Activated T-helper 1 cell treated with anti-CD3 and anti-CD28 coated beads, Interleukin-2, amount 50 U/mL, for 16 hours (primary cell): ENCODE measurements at places on chromosomes 2 and 18.
A peak's percentile ranks its signal among the peaks of the same experiment; 100 is the strongest.

DNA sequence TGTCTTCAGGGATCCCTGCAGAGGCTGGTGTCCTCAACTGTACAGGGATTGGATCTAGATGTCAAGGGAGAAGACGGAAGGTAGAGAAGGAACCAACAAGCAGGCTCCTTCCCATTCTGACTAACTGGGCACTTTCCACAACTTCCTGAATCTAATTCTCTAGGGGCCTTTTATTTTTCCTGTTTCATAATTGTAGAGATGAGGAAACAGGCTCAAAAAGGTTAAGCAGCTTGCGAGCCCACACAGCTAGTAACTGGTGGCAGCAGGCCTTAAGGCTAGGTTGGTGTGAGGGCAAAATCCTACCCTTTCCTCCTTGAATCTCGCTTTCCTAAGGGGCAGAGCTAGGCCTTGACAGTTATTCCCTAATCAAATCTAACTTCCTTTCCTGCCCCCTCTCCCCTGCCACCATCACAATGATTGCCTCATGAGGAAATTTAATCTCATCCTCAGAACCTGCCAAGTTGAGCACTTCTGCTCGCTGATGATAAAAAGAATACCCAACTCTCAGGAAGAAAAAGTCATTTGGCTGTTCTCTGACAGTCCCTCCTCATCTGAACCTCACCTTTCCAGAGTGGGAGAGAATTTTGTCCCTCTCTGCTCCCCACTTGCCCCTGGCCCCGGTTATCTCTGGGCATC, 35.7 kb upstream of the POLE4 start:
- no peak for DNase-seq

GRCh38 chr2:233247744-233248143, 3.7 kb upstream of the ATG16L1 start:
- DNase-seq = peak; percentile 57

GRCh38 chr2:64440843-64441242, 13.1 kb upstream of the LGALSL start:
- DNase-seq = no peak

- no peak for DNase-seq
Observed at GRCh38 chr2:30230497-30231211, 680 bp upstream of the LBH start.

- DNase-seq = peak; percentile 6
Observed at GRCh38 chr2:161090411-161090810, 69.8 kb upstream of the TANK start.

DNA sequence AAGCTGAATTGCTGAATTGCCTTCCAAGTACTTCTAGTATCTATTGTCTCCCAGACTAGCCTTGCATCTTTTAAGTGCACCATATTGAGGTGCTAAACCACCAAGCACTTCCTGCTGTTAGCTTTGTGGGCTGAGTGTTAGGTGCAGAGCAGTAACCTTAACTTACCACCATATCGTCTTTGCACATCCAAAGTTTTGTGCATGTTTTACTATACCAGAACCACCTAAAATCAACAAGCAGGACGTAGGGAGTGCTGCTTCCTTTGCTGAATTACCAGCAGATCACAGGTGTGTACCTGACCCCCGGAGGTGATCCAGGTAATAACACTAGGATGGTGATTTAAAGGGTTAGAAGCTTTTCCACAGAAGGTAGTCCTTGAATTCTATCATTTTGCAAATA, 359.9 kb upstream of the HNRNPA3 start:
- no peak for DNase-seq

DNA sequence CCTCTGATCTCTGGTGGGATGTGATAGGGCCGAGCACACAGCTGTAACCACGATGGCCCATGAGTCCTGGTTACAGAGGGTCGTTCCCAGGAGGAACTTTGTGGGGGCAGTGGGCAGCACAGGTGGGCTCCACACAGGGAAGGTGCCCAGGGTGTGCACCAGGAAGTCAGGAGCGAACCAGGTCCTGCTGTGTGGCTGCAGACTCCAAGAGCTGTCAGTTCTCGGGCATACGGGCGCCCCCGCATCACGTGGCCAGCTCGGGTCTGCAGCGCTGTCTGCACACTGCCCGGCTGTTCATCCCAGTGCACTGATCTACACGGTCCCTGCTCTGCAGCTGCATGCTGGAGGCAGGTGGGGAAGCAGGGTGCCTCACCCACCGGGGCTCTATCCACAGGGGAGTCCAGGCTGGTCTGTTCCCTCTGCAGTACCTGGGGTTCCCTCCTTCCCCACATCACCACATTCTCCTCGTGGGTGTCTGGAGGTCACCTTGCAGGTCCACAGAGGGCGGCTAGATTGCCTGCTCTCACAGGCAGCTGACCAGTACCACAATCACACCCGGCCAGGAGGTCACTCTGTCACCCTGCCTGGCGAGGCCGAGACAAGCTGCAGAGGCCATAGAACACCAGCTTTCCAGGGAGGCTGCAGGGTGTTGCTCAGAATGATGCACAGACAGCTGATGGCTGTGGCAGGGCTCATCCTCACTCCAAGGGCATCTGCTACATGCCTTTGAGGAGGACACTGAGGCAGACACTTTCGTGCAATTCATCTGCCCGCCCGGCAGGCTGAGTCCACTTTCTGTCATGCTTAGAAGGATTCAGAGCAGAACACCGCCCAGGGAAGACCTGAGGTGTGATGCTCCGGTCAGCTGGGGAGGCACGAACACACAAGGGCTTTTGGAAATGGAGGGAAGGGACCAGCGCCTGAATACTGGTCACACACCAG, 202.7 kb downstream of the EIPR1 start:
- DNase-seq = no peak

GRCh38 chr18:76613053-76613754, 118.2 kb upstream of the ZNF516 start:
- no peak for DNase-seq

- DNase-seq = no peak
Observed at GRCh38 chr2:96374211-96374951, 38.8 kb downstream of the NCAPH start.

DNA sequence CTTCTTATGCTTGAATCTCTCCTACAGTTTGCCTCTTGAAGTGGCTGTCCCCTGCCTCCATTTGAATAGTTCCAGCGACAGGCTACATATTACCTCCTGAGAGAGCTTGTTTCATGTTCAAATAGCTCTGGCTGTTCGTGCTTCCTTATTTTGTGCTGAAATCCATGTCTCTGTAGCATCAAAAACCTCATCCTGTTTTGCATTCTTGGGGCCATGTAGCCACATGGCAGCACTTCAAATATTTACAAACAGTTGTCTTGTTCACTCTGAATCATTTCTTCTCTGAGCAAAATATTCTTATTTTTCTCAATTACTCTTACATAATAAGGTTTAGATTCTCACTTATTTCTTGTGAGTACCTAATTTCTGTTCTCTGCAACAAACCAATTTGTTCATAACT, 1243.1 kb upstream of the NXPH2 start:
- no peak for DNase-seq

GRCh38 chr2:216293883-216294282, 78.4 kb downstream of the MARCHF4 start:
- DNase-seq = no peak

GRCh38 chr2:240732184-240732583, 40.5 kb downstream of the AQP12A start:
- DNase-seq = no peak

GRCh38 chr2:42944779-42945415, 152.5 kb upstream of the HAAO start:
- DNase-seq = no peak

- no peak for DNase-seq
Observed at GRCh38 chr18:69380324-69380723, 20.4 kb upstream of the DOK6 start.

DNA sequence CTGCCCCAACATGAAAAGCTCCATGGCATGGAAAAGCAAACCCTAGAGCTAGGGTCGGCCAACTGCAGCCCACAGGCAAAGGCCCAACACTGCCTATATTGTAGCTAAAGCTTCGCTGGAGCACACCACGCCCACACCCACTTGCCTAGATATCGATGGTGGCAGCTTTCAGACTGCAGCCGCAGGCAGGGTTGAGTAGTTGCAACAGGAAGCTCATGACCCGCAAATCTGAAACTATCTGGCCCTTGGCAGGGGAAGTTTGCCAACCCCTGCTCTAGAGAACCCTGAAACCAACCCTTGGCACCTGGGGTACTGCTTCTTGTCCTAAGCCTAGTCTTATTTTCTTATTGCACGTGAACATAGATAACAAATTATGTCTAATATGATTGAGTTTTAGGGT, 250.0 kb downstream of the SOX11 start:
- DNase-seq = no peak

GRCh38 chr2:174683392-174683759, 80.9 kb downstream of the CHRNA1 start:
- DNase-seq = no peak

DNA sequence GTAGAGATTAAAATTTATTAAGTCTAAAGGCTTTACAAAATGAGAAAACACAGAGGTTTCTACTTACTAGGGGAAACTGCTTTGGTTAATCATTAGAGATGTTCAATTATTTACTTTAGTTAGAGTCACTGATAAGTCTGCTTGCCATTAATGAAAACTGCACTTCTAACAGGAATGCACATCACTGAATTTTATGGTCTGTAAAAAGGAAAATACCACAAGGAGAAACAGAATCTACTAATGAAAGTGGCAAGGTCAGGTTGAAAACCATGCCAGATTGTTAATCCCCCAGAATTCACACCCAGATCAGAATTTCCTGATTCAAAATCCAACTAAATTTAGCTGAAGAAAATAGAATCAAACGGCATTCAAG, 90.5 kb upstream of the GRB14 start:
- DNase-seq = no peak

GRCh38 chr2:145366341-145366740, 846.4 kb upstream of the ZEB2 start:
- DNase-seq = no peak

- DNase-seq = no peak
Observed at GRCh38 chr2:128396946-128397345, 78.3 kb upstream of the HS6ST1 start.

DNA sequence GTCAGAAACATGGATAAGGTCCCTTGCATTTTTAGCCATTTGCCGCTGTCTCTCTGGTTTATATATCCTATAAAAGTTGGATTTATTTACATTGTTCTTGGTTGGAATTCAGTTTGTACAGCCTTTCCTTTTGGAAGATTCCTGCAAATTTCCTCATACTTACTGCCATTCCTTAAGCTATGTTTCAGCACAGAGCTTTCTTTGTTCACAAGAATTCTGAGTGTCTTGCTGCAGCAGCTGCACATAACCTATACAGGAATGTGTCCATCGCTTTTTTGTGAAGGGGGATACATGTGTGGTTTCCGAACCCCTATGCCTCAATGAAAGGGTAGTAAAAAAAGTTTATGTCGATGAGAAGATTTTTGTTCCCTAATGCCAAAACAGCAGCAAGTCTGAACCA, 48.3 kb upstream of the CCDC68 start:
- DNase-seq = no peak

GRCh38 chr2:120406566-120406965, 60.6 kb downstream of the INHBB start:
- DNase-seq = no peak

GRCh38 chr18:29418136-29418535, 1241.2 kb upstream of the CDH2 start:
- DNase-seq = no peak

GRCh38 chr2:75833386-75833785, 122.7 kb upstream of the GCFC2 start:
- DNase-seq = no peak

DNA sequence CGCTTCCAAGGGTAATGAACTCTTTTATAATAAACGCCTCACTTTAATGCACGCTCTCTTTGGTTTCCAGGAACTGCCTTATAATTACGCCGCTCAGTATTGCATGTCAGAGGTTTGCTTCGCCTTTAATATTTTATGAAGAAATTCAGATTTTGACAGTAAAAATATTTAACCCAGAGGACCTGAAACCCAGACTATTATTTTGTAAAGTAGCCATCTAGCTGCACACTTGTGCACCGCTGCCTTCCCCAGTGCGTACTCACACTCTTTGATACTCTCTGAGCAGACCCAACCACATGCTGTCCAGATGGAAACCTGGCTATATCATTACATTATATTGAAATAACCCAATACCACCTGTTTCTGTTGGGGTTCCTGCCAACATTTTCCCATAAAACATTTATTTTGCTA, 270.1 kb downstream of the C1D start:
- DNase-seq = no peak

DNA sequence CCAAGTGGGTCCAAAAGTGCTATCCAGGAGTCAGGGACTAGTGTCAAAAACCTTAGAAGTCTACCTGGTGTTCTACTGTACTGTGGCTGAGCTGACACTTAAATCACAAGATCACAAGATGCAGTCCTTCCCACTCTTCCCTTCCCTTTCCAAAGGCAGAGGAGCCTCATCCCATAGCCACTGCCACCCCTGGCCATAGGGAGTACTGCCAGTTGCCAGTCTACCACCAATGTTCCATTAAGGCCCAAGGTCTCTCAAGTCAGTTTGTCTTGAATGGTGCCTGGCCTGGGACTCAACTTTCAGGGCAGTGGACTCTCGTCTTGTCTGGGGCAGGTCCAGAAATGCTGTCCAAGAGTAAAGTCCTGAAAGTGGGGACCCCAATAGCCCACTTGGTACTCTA, 585.6 kb downstream of the NUP35 start:
- no peak for DNase-seq

DNA sequence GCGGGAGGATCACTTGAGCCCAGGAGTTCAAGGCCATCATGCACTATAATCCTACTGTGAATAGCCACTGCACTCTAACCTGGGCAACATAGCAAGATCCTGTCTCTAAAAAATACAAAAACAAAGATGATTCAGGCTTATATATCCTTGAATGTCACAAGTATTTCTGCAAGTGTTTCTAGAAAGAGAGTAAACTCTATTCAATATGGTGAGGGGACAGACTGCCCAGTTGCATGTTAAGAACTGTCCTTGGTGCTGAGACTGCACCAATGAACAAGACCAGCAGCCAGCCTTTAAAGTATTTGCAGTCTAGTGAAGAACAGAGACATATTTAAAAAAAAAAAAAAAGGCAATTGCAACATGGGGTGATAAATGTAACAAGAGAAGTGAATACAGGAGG, 16.4 kb downstream of the MAP3K19 start:
- no peak for DNase-seq

- no peak for DNase-seq
Observed at GRCh38 chr2:62144689-62145477, 51.0 kb upstream of the B3GNT2 start.

GRCh38 chr2:54577944-54578647, 122.0 kb downstream of the SPTBN1 start:
- no peak for DNase-seq

DNA sequence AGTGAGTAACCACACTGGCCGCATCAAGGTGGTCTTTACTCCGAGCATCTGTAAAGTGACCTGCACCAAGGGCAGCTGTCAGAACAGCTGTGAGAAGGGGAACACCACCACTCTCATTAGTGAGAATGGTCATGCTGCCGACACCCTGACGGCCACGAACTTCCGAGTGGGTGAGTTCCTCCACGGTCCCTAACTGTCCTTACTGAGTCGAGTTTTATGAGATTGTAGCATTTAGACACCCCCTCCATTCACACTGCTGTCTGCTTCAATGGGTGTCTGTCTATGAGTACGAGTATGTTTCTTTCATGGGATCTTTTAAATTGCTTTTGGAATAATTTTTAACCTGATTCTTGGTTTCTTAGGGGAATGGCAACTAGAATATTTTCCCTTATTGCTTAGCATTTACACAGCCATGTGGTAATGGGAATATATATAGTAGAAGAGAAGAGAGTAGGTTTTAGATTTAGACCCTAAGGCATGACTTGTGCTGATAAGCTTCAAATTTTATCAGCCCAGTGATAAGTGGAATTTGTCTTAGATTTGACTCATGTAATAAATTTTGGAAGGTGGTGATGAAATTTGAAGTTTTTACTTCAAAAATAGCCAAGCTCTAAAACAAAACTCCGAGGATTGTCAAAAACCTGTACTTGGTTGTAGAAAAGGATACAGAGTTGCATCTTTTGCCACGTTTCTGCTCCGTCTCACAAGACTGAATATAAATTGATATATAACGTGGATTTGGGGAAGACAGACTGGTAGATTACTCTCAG, 188.2 kb downstream of the LTBP1 start:
- no peak for DNase-seq
